ENCODE measurements at places on chromosomes 2 and 18.

GRCh38 chr2:172634477-172634876 is 78.6 kb downstream of the PDK1 start:
- DNase-seq = no peak

DNA sequence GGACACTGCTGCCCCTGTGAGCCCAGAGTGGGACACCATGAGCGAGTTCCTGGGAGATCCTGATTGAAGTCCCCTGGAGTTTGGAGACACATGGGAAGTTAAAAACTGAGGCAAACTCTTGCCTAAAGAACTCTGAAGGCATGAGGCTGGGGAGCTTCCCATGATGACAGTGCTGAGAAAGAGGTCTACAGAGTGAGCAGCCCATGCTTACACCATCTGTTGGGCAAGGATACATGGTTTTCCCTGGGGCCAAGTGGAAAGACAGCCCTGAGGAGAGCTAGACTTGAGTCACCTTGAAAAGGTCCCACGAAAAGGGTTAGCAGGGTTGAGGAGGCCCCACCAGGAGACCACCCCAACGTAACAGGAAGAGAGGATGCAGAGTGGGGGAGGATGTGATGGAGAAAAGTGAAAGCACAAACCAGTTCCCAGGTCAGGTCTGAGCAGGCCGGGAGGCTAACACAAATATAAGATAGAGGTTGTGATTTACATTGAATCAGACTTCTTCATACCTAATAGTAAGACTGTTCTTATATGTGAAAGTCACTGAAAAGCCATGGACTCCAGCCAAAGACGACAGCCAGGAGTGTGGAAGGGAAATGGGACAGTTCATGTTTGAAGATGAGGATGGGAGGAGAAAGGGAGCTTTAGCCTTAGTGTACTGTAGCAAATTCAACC is 13.5 kb upstream of the FEZ2 start:
- DNase-seq = no peak

GRCh38 chr2:143604566-143604959 is 475.3 kb downstream of the ARHGAP15 start:
- no peak for DNase-seq

- no peak for DNase-seq
These were observed 334.7 kb upstream of the SLC39A10 start for GRCh38 chr2:195322324-195322723.

- DNase-seq = no peak
These were observed 54.6 kb upstream of the GPR17 start for GRCh38 chr2:127591221-127591923.

GRCh38 chr2:171578127-171578803 is 56.0 kb downstream of the CYBRD1 start:
- DNase-seq = no peak

DNA sequence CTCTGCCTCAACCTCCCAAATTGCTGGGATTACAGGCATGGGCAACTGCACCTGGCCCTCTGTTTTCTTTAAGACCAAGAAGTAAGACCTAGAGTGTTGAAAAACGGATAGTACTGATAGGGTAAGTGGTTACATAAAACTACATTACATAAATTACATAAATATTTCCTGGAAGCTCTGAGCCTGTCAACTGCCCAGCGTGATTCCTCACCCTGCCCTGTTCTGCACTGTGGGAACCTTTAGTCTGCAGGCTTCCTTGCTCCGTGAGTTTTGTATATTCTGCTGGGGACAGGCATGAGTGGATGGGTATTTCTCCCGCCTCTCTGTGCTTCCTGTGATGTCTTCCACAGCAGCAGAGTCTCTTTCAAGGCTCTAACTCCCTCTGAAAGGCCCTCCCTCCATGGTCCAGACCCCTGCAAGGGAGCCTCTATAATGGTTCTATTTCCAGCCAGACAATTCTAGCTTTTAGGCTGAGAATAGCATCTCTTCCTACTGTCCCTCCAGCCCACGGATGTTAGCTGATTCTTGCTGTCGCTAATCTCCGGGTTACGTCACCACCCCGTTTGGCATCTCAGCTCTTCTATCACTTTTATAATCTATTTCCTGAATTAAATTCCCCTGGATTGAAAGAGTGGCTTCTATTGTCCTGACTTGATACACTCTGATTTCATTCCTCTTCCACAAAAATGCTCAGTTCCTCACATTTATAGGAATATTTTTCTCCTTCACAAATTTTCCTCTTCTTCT is 49.5 kb upstream of the PLEKHM3 start:
- DNase-seq = no peak

- no peak for DNase-seq
These were observed 184.7 kb downstream of the EIPR1 start for GRCh38 chr2:3192920-3193319.

DNA sequence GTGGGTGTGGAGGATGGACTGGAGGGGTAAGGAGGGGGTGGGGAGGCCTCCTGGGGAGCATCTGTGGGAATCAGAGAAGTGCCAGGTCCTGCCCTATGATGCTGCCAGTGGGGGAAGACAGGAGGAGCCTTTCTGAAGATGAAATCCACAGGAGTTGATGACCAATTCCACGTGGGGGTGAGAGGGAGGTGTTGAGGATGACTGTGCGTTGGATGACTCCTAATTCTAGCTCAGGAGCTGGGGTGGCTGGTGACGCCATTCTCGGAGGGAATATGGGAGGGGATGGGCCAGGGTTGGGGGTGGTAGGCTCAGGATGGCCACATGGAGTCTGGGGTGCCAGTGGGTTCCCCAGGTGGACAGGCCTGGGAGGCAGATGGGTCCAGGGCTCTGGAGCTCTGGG is 32.3 kb downstream of the EMX1 start:
- no peak for DNase-seq

DNA sequence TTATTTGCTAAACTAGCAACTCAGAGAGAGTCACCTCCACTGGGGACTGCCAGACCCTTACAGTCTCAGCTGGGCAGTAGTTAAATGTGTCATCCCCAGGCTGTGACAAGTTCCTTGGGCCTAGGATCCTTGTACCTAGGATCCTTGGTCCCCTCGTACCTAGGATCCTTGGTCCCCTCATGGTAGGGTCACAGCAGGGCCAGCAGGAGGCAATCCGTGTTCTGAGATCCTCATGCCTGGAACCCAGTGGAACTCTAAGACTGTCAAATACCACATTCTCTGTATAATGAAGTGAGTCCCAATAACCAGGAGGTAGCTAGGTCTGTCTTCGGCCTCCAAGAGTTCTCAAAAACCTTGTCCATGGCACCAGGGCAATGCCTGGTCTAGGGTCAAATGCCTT is 60.8 kb downstream of the LYPD6B start:
- DNase-seq = no peak

GRCh38 chr2:86417961-86418360 is 23.2 kb upstream of the KDM3A start:
- DNase-seq = no peak

- DNase-seq = no peak
These were observed 439.8 kb upstream of the SLC14A2 start for GRCh38 chr18:45175511-45175910.

DNA sequence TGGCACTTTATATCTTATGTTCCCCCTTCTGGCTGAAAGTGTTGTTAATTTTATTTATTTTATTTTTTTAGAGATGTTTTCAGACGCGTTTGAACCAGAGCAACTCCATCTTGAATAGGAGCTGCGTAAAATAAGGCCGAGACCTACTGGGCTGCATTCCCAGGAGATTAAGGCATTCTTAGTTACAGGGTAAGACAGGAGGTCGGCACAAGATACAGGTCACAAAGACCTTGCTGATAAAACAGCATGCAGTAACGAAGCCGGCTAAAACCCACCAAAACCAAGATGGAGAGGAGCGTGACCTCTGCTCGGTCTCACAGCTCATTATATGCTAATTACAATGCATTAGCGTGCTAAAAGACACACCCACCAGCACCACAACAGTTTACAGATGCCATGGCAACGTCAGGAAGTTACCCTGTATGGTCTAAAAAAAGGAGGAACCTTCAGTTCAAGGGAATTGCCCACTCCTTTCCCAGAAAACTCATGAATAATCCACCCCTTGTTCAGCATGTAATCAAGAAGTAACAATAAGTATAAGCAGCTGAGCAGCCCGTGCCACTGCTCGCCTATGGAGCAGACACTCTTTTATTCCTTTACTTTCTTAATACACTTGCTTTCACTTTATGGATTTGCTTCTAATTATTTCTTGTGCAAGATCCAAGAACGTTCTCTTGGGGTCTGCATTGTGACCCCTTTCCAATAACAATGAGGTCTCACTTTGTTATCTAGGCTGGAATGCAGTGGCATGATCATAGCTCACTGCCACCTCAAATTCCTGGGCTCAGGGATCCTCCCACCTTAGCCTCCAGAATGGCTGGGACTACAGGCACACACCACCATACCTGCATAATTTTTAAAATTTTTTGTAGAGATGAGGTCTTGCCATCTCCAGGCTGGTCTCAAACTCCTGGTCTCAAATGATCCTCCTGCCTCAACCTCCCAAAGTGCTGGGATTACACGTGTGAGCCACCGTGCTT is 55.9 kb downstream of the CACNB4 start:
- DNase-seq = no peak

DNA sequence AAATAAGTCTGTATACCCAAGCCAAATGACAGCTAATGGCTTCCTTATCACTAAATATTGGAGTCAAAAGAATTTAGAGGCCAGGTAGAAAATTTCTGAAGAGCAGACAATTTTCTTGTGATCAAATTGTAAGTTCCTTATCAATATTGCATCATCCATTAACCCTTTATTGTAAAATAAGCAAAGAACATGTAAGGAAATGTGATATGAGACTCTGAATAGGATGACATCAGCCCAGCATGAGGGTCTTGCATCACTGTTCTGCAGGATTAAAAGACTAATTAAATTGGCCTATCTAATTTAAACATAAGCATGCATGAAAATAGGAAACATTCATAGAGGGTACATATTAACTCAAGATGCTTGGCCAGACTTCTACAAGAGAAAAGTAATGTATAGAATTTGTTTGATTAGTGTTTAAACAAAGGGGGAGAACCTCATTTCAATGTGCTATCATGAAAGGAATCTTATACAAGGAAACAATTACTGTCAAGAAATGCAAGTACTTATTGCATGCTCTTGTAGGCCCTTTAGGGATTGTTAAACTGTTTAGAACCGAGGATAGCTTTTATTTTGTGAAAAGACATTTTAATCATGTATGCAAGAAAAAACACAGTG is 302.9 kb downstream of the PRKCE start:
- DNase-seq = no peak

Measured in GOT3 (cell line).